ENCODE measurements at places on chromosomes 1 and 21. TPM values are rescaled to one million over a fixed set of nuclear protein-coding genes. Genes with fewer than 3 reads are reported as not detected.

DNA sequence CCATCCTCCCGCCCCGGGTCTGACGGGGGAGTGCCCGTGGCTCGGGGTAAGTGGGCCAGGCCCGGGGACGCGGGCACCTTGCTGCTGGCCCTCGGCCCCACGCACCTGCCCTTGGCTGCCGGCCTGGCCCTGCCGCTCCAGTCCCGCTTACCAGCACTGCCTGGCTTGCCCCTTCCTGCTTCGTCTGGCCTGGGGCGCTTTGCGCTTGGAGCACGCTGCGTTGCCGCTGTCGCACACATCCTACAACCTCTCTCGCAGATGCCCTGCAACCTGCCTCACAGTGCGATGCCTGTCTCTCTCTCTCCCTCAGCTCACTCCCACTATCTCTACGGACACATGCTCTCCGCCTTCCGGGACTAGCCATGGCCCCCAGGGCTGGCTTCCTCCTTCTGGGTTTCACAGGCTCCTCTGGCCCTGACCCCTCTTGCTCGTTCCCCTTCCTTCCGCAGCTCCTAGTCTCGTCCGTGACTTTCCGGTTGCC lies 9.7 kb downstream of the MYOG start:
- DNase-seq, result no peak

DNA sequence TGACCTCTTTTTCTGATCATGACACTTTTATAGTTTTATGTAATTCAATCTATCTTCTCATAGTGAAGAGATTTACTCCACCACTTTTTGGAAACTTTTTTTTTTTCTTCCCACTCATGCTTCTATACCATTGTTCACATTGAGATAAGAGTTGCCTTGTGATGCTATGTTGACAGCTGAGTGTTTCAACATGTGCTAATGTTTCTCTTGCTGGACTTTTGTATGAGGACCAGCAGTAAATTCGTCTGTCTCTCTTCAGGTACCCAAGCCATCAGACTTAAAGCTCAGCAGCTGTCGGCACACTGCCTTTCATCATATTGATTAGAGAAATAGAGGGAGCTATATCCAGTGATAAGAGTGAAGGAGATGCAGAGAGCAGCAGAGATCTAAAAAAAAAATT lies 227.0 kb downstream of the GRIK1 start:
- DNase-seq, result no peak

DNA sequence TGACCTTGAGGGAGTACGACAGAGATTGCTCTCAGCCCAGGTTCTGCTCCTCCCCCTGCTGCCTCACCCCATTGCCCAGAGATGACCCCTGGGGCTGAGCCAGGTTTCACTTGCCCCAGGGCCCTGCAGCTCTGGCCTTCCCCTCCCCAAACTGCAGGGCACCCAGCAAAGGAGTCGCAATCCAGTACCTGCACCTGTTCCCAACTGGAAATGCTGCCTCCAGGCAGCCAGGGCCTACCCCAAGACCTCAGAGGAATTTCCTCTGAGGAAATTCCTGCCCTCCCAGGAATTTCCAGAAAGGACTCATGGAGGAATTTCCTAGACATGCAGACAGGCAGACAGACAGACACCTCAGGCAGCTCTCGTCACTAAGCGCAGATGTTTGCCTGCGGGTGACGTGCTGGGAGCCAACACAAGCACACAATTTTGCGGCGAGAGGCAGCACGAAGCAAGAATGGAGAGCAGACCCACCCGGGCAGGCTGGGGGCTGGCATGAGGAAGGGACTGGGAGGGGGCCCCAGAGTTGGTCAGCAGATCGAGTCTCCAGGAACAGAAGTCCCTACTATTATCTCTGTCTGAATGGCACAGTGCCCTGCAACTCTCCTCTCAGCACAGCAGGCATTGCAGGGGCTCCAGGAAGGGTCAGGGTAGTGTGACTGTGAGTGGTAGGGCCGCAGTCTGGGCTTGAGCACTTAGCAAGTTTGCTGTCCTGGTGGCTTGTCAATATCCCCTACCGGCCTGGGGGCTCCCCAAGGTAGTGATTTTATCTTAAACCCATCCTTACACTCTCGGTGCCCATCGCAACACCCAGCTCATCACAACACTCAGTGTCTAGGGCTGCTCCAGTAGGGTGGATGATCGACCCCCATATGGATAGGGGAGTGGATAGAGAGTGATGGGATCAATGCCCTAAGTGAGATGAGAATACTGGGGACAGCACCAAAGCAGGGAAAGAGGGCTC lies 2.9 kb upstream of the EFNA1 start:
- no peak for DNase-seq

The USH2A gene
- total RNA-seq, result not detected

DNA sequence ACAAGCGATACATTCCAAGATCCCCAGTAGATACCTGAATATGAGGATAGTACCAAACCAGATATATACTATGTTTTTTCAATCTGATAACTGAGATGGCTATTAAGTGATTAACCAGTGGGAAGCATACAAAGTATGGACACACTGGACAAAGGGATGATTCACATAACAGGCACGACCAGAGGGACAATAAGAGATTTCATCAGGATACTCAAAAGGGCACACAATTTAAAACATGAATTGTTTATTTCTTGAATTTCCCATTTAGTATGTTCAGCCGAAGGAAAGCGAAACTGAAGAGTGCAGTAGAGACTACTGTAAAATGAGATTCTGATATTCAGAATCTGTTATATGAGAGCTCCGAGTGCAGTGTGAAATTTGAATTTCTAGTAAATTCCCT lies 10.6 kb downstream of the ZZZ3 start:
- DNase-seq, result no peak

- no peak for DNase-seq
Observed at GRCh38 chr1:53438427-53439336, 20.5 kb upstream of the DMRTB1 start.

The PLPPR4 gene
- not detected for total RNA-seq

DNA sequence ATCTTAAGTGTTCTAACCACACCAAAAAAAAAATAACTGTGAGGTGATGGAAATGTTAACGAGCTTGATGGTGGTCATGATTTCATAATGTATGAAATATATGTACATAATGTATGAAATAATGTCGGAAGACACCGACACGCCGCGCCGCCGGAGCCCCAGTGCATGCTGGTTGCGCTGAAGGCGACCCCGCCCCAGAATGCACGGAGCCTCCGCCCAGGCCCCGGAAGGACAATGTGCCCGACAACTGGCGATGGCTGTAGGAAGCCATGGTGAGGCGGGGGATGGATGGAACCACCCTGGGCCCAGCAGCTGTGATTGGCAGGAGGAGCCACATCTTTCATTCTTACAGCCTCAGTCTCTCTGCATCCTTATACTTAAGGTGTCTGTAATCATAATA lies 7.4 kb downstream of the OR2T10 start:
- no peak for DNase-seq

The IL19 gene
- not detected for total RNA-seq

- DNase-seq, result no peak
Observed at GRCh38 chr1:51342591-51343206, 12.3 kb upstream of the TTC39A start.

- no peak for DNase-seq
Observed at GRCh38 chr21:46394595-46395104, 64.0 kb upstream of the DIP2A start.

GRCh38 chr1:230575886-230576500 lies 66.3 kb upstream of the COG2 start:
- DNase-seq, result no peak

DNA sequence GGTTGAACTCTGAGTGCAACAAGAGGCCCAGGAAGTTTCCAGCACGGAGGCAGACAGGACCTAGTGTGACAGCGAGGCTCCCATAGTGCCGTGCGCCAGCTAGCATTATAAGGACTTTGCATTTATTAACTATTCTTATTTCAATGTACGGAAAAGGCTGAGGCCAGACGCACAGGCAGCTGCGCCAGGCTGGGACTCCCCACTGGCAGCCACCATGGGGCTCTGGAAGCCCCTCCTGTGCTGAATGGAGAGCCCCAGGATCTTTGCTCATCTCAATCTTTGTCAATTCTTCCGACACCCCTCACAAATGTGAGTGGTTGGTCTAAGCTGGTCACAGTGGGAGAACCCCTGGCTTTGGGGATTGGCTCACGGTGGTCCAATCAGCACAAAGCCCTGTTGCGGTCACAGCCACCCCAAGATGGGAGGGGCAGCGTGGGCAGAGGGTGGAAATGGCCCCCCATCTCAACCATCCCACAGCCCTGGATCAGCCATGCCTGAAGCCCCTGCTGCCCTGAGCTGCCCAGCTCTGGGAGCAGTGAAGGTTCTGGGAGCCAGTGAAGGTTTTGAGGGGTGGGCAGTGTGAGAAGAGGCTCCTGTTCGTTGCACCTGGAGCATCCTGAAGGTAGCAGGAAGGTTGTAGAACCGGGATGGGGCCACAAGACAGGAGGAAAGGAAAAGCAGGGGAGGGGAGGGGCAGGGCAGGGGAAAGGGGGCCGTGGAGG lies 59.5 kb upstream of the ADARB1 start:
- DNase-seq, result no peak

DNA sequence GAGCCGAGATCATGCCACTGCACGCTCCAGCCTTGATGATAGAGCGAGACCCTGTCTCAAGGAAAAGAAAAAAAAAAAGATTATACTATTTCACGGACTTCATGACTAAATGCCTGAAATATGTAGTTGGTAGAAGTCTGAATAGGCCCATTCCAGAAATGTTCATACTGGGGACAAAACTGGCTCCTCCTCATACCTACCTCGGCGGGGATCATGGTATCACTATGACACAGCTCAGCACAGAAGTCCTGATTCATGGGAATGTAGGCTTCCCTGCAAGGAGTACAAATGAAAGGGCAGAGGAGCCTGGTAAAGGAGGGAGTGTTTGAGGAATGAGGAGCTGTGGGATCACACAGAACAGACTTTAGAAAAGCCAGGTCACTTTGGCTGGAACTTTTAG lies 5.0 kb downstream of the SPATA46 start:
- DNase-seq, result no peak

DNA sequence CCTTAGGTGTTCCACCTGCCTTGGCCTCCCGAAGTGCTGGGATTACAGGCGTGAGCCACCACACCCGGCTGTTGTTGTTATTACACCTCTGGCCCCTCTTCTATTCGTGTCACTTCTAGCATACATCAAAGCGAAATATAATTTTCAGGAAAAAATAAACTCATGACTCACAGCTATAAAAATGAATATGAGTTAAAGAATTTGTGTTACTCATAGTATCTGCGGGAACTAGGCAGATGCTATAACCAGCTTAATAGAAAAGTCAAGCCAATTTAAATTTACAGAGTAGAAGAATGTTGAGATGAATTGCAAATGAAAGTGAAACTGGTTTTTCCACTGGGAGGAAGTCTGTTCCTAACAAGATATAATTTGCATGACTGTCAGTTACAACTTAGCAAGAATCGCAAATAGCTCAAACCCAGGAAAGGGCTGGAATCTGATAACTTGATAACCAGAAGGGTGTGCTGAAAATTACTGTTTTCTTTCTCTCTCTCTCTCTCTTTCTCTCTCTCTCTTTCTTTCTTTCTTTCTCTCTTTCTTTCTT lies 11.2 kb downstream of the OR2W3 start:
- DNase-seq, result no peak

- DNase-seq, result no peak
Observed at GRCh38 chr1:151801846-151802245, 3.4 kb downstream of the LINGO4 start.

DNA sequence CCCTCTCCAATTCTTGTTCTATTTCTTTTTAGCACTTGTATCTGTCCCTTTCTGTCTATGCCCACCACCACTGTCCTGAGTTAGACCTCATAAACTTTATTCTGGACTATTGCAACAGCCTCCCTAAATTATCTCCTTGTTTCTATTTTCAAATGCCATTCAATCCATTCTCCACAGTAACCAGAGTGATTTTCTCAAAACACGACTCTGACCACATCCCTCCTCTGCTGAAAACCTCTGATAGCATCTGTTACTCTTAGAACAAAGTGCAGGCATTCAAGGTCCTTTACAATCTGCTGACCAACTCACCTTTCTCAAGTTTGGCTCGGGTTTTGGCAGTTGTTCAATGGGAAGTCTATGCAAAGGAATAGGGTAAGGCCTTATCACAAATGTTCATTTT lies 22.8 kb upstream of the GPX7 start:
- DNase-seq, result no peak

The SMCP gene
- total RNA-seq, result not detected

- DNase-seq, result no peak
Observed at GRCh38 chr1:179881642-179882252, 338 bp upstream of the TOR1AIP1 start.

GRCh38 chr1:48025076-48025475 lies 27.9 kb upstream of the TRABD2B start:
- no peak for DNase-seq

DNA sequence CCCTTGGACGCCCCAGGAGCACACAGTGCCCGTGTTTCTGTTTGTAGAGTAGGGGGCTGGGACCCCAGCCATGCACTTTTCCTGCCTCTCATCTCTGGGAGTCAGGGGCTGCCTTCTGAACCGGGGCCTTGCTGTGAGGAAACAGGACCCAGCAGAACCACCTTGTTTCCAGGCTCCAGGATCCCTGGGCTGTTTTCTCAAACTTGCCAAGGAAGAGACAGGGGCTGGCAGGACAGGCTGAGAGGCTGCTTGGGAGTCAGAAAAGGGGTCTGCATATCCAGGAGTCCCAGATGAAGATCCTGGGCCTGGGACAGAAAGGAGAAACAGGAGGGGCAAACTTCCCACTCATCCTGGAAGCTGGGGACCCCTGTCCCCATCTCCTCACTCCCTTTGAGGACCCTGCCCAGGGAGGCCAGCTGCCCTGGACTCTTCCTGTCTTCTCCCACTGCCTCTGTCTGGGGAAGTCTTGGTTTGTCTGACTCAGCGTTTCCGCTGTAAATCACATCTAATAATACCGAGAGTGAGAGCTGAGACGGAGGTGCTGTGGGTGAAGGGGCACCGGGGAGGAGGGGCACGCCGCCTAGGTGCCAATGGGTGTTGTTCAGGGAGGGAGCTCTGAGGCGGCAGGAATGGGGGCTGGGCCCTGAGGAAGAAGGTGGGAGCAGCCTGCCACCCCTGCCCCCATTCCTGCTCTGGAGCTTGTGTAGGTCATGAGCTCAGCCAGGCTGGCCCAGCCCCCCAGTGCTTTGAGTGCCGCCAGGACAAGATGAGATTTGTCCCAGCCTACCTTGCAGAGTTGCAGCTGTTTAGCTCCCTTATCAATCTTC lies 16.7 kb downstream of the POU3F1 start:
- peak; percentile 42 for DNase-seq

The TNNT2 gene
- total RNA-seq, result not detected

DNA sequence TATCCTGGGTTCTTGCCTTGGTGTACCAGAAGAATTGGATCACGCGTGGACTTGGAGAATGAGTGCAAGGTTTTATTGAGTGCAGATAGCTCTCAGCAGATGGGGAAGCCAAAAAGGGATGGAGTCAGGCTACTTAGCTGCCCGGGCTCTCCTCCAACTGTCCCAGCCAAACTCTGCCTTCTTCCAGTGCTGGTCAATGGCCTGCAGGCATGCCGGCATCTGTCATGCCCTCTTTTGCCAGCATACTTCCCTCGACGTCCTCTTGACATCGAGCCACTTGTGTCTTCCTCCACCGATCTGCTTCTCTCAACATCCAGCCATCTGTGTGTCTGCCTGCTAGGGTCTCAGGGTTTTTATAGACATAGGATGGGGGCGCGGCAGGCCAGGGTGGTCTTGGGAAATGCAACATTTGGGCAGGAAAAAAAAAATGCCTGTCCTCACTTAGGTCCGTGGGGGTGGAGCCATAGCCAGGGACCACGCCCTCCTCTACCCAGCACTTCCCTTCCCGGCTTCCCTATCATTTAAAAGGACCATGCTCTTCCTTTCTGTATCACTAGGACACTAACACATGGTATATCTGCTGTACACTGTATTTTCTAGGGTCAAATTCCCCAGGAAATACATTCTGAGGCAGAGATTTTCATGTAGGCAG lies 47.0 kb upstream of the BCAR3 start:
- no peak for DNase-seq

The NBPF10 gene
- 3.7 TPM for total RNA-seq
